ENCODE measurements at places on chromosomes 3 and 15.

GRCh38 chr3:125236331-125236903, 23.9 kb upstream of the SLC12A8 start:
- no peak for DNase-seq

GRCh38 chr3:134802428-134803050, 7.5 kb downstream of the EPHB1 start:
- no peak for DNase-seq

DNA sequence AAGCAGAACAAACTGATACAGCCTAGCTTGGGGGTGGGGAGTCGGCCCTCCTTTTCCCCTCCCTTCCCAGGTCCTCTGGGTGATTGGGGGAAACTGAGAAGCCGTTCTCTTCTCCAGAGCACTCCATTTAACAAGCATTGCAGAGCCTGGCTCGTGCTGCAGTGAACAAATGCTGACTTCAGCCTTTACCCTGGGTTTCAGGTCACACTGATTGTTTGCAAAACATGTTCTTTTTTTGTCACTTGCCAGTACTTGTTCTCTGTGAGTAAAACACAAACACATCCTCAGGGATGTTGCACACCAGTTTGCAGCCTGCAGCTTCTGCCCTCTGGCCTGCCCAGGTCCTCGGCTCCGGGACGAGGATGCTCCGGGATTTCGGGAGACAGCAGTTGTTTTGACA, 132.8 kb downstream of the PGPEP1L start:
- DNase-seq, result no peak

DNA sequence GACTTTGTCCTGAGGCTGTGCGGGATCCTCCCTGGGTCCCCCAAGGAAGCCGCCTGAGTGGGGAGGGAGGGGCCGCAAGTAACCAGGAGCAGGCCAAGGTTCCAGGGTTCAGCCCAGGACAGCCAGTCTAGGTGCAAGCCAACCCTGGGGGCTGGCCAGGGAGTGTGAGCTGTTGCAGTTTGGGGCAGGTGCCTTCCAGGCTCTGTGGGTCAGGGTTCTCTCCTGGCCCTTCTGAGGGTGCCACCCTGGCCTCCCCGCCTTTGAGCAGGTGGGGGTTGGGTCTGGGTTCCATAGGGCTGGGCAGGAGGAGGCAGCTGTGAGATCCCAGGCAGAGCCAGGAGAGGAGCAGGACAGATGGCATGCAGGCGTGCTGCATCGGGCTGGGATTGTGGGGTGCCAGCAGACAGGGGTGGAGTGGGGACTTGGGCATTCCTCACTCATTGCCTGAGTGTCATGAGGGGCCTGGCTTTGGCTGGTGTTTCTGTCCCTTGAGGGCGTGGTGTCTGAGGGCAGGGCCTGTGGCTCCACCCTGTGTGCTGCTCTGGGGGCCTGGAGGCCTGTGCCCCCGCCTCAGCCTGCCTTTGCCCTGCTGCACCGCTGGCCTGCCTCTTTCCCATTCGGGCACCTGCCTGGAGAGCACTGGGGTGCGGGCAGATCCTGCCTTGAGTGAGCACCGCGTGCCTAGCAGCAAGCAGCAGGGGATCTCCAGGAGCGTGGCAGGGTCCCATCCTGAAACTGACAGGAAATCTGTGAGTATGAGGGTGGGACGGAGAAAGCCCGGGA, 18.4 kb downstream of the KLF13 start:
- DNase-seq, result no peak

DNA sequence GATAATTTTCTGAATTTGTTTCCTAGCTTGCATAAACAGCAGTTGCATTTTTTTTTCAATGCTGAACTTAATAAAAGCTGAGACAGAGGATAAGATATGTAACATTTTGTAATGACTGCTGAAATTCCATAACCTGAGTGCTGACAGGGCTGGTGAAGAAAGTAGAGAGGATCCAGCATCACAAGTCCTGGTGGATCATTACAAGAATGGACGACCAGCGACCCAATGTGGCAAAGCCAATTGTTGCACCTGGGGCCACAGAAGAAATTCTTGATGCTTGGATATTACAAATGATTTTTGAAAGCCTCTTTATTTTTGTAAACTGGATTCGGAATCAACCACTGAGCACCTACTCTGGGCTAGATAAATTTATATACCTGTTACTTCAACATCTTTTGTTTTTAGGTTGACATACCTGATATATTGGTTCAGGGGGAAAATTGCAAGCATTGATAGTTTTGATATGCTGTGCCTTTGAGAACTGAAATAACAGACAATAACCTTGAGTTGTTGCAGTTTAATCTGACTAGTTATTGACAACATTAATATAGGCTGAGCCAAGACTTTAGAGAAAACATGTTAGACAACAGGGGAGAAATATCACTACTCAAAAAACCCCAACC, 3.9 kb upstream of the ACTL6A start:
- DNase-seq, result peak; percentile 62

DNA sequence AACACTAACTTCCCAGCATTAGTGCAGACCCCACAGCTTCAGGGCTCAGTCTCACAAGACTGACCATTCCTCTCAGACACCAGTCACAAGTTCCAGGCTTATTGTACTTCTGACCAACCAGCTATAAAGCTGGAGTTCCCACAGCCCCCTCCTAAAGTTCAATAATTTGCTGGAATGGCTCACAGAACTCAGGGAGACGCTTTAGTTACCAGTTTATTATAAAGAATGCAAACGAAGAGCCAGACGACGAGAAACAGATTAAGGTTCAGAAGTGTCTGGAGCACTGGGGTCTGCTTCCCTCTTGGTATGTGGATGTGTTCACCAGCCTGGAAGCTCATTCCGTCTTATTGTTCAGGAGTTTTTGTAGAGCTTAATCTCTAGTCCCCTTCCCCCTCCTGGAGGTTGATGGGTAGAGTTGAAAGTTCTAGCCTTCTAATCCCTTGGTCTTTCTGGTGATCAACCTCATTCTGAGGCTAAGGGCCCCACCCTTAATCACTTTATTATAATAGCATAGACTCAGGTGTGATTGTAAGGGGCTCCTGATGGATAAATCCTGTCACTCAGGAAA, 4.8 kb upstream of the CSRNP1 start:
- no peak for DNase-seq

DNA sequence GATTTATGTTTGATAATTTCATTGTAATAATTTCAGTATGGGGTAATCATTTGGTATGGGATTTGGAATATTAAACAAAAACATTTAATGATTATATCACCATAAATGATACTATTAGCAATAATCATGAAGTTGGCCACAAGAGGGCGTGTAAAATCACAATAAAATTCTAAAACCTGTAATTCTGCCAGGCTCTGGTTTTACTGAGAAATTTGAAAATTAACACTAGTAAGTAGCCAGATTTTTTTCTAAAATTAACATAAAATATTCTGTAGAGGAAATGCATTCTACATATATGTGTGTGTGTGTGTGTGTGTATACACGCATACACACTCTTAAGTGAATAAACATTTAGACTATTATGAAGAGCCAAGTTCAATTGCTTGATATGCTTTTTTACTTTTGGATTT, 40.5 kb downstream of the FEZF2 start:
- no peak for DNase-seq

DNA sequence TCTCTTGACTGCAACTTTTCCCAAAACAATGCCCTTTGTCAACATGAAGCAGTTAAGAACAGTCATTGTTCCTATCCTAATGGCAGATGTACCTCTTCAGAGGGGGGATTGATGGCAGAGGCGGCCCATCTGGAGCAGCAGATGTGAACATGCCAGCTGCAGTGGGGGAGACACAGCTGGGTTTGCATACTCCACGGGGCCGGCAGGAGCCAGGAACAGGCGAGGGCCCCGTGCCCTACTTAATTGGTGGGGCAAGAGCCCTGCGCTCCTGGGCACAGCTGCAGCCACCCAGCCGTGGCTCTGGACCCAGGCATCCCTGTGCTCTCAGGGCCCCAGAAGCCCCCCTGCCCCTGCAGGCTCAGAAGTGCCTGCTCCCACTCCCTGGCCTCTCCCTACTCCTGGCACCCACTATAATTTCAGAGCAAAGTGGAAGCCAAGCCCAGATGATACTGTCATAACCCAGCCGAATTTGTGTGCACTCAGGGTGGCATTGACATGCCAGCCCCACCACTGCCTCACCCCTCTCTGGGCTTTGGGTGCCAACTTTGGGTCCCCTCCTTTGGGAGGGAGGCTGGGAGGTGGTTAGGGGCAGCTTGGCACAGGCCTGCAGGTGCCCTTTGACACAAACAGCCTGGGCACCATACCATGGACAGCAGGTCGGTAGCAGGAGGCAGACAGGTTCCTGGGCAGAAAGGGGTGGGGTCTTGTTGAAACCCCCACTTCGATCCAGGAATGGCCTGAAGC, 34.6 kb downstream of the ROPN1B start:
- no peak for DNase-seq

- peak; percentile 81 for DNase-seq
These were observed 371 bp upstream of the CLSTN2 start for GRCh38 chr3:139934613-139935015.

DNA sequence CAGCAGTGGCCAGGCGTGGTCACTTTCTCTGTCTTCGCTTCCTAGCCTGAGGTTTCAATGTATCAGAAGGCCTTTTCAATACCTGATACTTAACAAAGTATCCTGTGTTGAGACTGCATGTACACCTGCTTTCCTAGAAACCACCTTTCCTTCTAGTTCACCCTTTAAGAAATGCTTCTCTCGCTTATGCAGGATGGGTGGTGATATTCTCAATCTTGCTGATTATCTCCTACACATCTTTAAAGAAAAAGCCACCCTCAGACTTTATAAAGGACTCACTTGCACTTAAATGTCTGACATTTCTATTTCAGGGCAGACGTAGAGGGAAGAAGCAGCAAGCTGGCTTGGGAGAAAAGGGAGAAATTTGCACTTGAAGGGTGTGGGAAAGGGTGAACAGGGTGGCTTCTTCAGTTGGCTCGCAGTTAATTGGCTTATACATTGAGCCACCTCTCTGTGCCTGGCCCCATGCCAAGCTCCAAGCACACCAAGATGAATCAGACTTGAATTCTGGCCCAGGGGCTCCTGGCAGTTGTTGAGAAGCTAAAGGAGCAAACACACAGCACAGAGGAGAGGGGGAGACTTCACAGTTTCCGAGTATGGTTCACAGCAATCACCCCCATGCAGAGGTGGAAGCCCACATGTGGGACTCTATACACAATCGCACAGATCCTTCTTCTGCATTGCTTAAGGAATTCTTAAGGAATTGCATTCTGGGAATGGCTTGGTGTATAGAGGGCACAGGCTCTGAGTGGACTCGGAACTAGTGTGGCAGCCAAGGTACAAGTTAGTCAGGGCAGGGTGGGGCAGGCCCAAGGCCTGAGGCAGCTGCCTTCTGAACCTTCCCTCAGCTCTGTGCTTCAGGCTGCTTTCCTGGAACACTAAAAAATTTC, 1.3 kb downstream of the ARL6IP5 start:
- DNase-seq, result peak; percentile 82

- no peak for DNase-seq
These were observed 626.1 kb downstream of the SQOR start for GRCh38 chr15:46260937-46261336.

- no peak for DNase-seq
These were observed 48.6 kb upstream of the LDHAL6B start for GRCh38 chr15:59157840-59158700.

GRCh38 chr15:69056365-69056764, 41.9 kb downstream of the NOX5 start:
- no peak for DNase-seq

DNA sequence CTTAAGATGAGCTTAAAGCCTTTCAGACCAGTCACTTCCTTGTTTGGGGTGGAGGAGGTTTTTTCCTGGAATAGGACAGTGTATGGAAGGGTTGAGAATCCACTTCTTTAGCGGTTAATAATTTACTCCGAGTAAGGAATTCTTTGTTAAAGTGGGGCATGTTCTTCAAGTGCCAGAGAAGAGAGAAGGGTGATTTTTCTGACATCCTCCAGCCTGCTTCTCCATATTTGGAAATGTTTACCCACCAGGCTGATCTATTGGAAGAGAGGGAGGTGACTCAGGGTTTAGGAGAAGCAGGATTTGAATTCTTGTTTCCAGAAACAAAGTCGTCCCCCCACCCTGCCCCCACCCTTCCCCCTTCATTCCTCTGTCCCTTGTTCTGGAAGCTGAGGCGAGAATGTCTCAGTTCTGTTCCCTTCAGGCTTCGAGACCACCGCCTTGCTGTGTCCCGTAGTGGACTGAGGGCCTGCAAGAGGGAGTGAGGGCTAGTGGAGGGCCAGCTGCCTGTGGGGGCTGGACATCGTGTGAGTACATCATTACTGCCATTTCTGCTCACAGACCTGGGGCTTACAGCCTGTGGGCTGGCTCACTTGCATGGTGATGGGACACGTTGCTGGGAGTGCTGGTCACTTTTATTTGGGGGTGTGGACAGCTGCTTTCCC, 58.5 kb downstream of the LPP start:
- no peak for DNase-seq

GRCh38 chr3:171286580-171287249, 173.5 kb downstream of the TNIK start:
- DNase-seq, result no peak

All from ovary (tissue), 10 donors.